ENCODE measurements at places on chromosomes 3 and 15.

GRCh38 chr3:114379266-114379665, 85.4 kb downstream of the TIGIT start:
- no peak for DNase-seq

- no peak for DNase-seq
Observed at GRCh38 chr3:127780536-127781400, 41.5 kb downstream of the MGLL start.

GRCh38 chr15:27061739-27062138, 90.8 kb downstream of the GABRG3 start:
- DNase-seq: no peak

GRCh38 chr3:169453256-169454059, 210.1 kb downstream of the MECOM start:
- DNase-seq: no peak

DNA sequence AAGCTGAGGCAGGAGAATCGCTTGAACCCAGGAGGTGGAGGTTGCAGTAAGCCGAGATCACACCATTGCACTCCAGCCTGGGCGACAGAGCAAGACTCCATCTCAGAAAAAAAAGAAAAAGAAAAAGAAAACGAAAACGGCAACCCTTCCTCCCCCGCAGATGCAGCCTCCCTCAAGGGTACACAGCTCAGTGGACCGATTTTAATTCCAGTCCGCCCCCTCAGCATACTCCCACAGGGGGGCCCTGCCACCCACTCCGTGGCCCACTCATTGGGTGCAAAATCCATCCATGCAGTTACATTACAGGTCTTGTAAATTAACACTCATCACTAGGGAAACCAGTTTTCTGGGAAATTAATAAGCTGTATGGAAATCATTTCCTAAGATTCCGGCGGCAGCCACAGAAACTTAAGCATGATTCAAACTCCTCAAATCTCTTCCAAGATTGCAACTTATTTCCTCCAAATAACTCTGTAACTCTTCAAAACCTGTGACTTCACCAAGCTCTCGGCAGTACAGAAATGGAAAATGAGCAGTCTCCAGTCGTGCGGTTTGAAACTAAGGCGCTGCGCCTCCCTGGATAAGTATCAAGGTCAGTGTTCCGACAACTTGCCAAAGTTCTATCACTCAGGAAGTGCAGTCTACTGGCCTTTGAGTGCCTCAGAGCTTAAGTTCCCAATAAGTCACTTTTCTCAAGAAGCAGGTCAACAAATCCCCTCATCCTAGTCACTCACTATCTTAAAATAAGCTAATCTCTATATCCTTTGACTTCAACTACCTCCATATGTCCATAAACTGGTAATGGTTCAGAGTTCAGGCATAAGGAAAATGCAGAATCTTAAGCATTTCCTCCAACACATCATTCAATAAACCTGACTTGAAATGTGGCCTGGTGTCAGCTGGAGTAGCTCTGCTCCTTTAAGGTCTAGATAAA, 24.7 kb upstream of the KLHL6 start:
- DNase-seq: no peak

DNA sequence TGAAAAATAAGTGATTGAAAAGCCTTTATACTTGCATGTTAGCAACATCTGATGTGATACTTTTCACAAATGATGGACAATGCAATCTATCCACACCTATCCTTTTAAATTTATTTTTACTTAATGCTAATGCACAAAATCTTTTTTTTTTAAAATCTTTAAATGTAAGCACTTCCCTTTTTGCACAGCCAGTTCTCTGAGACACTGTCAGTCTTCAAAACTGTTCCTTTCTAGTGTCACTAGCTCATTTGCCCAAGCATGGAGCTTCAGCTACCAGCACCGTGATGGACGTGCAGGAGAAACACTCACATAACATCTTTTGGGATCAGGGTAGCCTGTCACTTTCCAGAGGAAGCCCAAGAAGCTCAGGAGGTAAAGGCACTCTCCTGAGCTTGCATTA, 50.1 kb downstream of the NR1D2 start:
- DNase-seq: no peak

All from MV-4-11 (cell line).